ENCODE measurements at places on chromosomes 5 and 9. TPM values are rescaled to one million over a fixed set of nuclear protein-coding genes. Genes with fewer than 3 reads are reported as not detected.

DNA sequence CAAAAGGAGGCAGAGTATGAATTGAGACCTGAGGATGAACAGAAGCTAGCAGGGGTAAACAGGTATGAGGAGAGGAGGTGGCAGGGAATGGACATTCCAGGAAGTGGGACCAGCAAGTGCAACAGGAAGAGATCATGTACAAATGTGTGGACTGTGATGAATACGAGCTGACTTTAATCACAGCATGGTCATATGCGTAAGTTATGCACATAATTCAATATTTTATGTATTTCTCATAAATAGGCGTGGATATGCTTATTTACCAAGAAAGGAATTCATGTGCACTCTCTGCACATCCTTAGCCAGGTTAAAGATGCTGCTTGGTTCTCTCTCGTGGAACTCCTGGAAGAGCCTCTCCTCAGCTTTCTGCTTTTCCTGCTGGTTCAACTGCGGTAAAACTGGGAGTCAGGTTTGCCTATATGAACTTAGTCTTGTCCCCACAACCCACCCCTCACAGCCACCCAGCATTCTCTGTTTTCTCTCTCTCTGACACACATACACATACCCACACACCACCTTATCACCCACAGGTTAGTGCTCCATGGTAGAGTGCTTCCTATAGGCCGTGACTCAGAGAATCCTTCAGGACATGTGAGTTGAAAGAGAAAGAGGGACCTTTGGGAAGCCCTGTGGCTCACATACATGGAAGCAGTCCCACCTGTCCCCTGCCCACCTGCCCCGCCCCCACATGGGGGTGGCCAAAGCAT, 35.7 kb downstream of the TRPC7 start:
- H3K27ac ChIP-seq = no peak overlapping the region
- H3K4me3 ChIP-seq = no peak overlapping the region
- H3K36me3 ChIP-seq = no peaks in the 10 kb centered on the region
- no peaks in the 10 kb centered on the region for H3K4me1 ChIP-seq
- no peak for DNase-seq

DNA sequence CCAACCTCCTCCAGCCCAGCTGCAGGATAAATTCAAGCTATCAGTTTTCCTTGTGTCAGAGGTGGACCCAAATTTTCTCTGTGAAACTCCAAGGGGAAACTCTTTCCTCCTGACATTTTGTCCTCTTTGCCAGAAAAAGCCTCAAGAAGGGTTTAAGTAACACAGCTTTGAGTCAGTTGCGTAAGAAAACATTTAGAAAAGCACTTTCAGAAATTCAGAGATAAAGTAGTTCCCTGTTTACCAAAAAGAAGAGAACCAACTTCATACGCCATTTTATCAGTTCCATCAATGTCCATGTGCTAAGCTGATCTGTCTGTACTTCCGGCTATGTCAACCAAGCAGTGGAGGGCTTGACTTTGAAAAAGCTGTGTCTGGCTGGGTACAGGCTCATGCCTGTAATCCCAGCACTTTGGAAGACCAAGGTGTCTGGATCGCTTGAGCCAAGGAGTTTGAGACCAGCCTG, 19.9 kb upstream of the SUSD1 start:
- H3K36me3 ChIP-seq = no peaks in the 10 kb centered on the region
- H3K27ac ChIP-seq = no peak overlapping the region
- no peak overlapping the region for H3K4me3 ChIP-seq
- H3K4me1 ChIP-seq = no peaks in the 10 kb centered on the region
- DNase-seq = no peak

RMRP gene
- 26,387 TPM for total RNA-seq

DNA sequence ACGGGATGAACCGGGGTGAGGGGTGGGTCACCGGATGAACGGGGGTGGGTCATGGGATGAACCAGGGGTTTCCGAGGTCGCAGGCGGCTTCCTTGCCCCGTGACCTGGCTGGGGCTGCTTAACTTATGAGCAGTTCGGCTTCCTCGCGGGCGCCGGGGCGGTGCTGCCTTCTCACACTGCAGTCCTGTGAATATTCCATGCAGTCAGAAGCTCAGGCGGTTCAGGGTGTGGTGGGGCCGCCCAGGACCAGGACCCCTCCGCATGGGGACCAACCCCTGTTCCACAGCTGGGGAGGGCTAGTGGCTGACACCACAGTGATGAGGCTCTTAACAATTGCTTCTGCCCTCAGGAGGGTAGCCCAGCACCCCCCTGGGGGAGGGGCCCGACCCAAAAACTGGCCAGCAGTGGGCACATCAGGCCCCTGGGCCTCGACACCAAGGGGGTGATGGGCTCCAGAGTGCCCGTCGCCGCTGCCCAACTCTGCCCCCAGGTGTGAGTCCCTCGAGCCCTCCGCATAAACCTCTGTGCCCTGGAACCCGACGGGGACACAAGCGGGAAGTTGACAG, 30.9 kb upstream of the SLC9A3 start:
- H3K4me3 ChIP-seq = no peak overlapping the region
- H3K36me3 ChIP-seq = no peaks in the 10 kb centered on the region
- no peak overlapping the region for H3K27ac ChIP-seq
- H3K4me1 ChIP-seq = no peaks in the 10 kb centered on the region
- peak; percentile 49 for DNase-seq
- H3K27me3 ChIP-seq = peaks cover 11% of the 10 kb centered on the region

GRCh38 chr5:24668050-24668449, 23.3 kb upstream of the CDH10 start:
- H3K4me1 ChIP-seq = no peaks in the 10 kb centered on the region
- H3K27ac ChIP-seq = no peak overlapping the region
- H3K4me3 ChIP-seq = no peak overlapping the region
- no peaks in the 10 kb centered on the region for H3K36me3 ChIP-seq

GRCh38 chr5:148949841-148950470, 112.9 kb downstream of the SH3TC2 start:
- no peak overlapping the region for H3K4me3 ChIP-seq
- peaks cover 19% of the 10 kb centered on the region for H3K4me1 ChIP-seq
- peak; percentile 96 for DNase-seq
- no peaks in the 10 kb centered on the region for H3K36me3 ChIP-seq
- H3K27me3 ChIP-seq = no peaks in the 10 kb centered on the region
- peak overlapping the region; percentile 78 for H3K27ac ChIP-seq

DNA sequence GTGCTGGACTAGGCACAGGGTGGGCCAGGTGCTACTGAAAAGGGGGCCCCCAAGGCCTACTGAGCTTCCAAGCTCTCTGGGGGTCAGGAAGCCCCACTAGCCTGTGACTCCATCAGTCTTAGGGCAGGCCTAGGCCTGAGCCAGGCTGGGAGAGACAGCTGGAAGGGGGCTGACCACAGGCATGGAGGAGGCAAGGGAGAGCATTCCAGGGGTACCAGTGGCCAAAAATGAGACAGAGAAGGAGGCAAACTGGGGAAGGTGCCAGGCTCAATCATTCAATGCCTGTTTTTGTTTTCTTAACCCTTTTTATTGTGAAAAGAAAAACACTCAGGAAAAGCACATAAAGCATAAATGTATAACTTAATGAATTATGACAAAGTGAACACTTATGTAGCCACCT, 26.2 kb upstream of the TCF7 start:
- no peak overlapping the region for H3K27ac ChIP-seq
- DNase-seq = no peak
- no peak overlapping the region for H3K4me3 ChIP-seq
- no peaks in the 10 kb centered on the region for H3K4me1 ChIP-seq

GRCh38 chr5:98905857-98906688, 22.7 kb downstream of the CHD1 start:
- H3K4me3 ChIP-seq = no peak overlapping the region
- H3K4me1 ChIP-seq = peaks cover 34% of the 10 kb centered on the region
- no peak overlapping the region for H3K27ac ChIP-seq
- no peak for DNase-seq

DNA sequence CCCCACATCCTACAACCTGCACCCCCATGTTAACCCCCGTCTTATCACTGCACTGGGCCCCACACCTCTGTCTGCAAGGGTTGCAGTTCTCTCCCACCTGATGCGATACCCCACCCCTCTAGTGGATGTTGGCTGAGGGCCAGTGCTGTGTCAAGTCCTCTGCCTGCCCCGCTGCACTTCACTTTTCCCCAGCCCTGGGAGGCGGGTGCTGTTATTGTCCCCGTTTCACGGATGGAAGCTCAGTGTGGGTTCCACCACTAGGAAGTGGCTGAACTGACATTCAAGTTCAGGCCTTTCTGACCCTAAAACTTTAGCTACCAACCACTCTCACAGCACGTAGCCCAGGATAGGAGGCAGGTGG, 3.5 kb downstream of the SNCB start:
- H3K4me1 ChIP-seq = peaks cover 14% of the 10 kb centered on the region
- DNase-seq = no peak
- H3K27ac ChIP-seq = no peak overlapping the region
- no peak overlapping the region for H3K4me3 ChIP-seq

GNAQ gene
- 49.5 TPM for total RNA-seq

SHC3 gene
- total RNA-seq = 2.3 TPM

DNA sequence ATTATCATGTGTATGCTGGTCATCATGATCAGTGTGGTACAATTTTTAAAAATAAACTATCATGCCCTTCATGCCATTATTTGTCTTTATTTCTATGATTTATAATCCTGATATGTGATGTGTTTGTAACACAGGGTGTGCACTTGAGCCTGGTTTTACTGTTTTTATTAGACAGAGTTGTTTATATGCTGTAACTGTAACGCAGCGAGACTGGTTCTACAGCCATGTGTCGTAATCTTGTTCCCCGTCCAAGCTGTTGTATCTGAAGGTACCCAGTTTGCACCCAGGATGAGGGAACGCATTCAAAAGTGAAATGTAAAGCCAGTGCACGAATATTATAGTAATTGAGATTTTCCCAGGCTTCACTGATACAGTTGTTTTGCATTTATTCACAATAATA, 28.2 kb downstream of the SNX18 start:
- H3K4me1 ChIP-seq = peaks cover 8% of the 10 kb centered on the region
- no peak overlapping the region for H3K27ac ChIP-seq
- H3K36me3 ChIP-seq = peaks cover 11% of the 10 kb centered on the region
- no peaks in the 10 kb centered on the region for H3K27me3 ChIP-seq
- H3K4me3 ChIP-seq = no peak overlapping the region
